Foreskin keratinocyte (primary cell): ENCODE measurements at places on chromosomes 2 and 18. TPM values are rescaled to one million over a fixed set of nuclear protein-coding genes. Genes with fewer than 3 reads are reported as not detected.

Gene MCM6
- total RNA-seq = 51.7 and 54.3 TPM in 2 replicates

Gene IKZF2
- total RNA-seq = 8.1 and 11.4 TPM in 2 replicates

Gene ERMN
- not detected in 2 replicates for total RNA-seq

Gene L3MBTL4
- total RNA-seq = 0.68 and 1.0 TPM in 2 replicates

Gene UGP2
- total RNA-seq = 157 and 178 TPM in 2 replicates

Gene AFF3
- not detected in 2 replicates for total RNA-seq

Gene M1AP
- 2.7 and 3.2 TPM in 2 replicates for total RNA-seq

Gene KYNU
- 0.39 and 3.6 TPM in 2 replicates for total RNA-seq

Gene PROM2
- 38.4 and 40.7 TPM in 2 replicates for total RNA-seq

Gene ACVR1C
- under 0.01 and 0.07 TPM in 2 replicates for total RNA-seq

Gene MC4R
- not detected in 2 replicates for total RNA-seq

Gene PARD6G
- 18.0 and 19.1 TPM in 2 replicates for total RNA-seq
